ENCODE measurements at places on chromosomes 1 and 21.

DNA sequence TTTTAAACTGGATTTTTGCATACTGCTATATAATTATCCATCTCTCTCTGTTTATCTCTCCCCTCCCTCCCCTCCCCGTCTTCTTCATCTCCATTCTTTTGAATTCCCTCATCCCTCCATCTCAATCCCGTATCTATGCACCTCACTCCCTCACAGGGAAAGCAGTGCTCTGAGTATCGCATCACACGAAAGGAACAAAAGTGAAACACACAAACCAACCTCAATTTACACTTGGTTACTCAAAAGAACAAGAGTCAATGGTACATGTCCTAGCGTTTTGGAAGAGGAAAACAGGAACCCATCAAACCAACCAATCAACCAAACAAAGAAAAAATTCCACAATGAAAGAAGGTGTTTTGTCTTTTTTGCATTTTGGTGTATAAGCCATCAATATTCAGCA, 115.1 kb downstream of the NBPF12 start:
- DNase-seq = no peak

- DNase-seq = no peak
These were observed 160.5 kb downstream of the PTBP2 start for GRCh38 chr1:96882096-96882495.

DNA sequence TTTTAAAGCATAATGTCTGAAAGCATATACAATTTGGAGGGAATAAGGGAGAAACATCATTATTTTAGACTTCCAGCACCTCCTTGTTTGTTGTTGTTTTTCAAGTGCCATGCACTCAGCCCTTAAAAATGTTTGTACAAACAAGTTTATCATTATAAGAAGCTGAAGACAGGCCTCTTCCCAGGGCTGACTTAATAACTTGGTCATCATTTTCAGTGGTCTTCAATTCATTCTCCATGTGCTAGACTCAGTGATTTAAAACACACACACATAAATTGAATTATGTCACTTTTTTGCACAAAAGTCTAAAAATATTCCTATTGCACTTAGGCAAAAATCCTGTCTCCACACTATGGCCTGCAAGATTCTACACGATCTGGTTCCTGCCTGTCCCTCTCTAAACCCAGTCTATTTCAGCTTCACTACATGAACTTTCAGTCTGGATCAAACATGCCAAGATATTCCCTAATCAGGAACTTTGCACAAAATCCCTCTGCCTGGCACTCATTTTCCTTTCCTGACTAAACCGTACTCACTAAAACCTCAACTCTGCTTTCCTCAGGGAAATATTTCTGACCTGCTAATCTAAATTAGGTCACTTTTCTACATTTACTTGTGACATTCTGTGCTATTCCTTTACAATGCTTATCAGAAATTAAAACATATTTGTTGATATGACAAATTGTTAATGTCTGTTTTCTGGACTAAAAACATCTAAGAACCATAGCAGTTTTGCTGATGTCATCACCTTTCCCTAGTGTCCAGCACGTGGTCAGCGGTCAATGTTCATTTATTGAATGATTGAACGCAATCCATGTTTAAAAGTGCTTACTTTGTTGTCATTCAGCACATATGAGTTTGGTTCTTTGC, 14.8 kb upstream of the GBP5 start:
- DNase-seq = no peak

- DNase-seq = no peak
These were observed 21.0 kb downstream of the OPRD1 start for GRCh38 chr1:28832966-28833365.

GRCh38 chr1:84282780-84283333, 18.7 kb upstream of the SAMD13 start:
- DNase-seq = no peak

GRCh38 chr1:76352741-76353435, 278.3 kb downstream of the ST6GALNAC3 start:
- DNase-seq = no peak

GRCh38 chr1:54132495-54132894, 20.3 kb downstream of the CDCP2 start:
- DNase-seq = no peak

DNA sequence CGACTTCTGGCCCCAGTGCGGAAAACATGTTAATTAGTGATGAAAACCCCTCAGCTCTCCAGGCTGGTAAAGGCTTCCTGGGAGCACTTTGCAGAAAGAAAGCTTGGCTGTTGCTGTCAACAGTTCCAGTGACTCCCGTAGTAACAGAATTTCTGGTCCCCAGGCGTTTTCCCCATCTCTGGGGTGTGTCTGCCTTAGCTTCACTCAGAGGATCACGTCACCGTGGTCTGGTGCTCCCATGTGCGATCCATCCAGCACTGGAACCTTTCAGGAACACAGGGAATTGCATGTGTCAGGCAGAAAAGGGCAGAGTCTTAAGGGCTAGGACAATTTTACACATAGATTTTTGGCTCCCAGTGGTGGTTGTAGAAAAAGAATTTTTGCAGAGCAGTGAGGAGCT, 470.4 kb upstream of the USP24 start:
- no peak for DNase-seq

- DNase-seq = no peak
These were observed 16.6 kb upstream of the TMEM35B start for GRCh38 chr1:35001743-35002142.

DNA sequence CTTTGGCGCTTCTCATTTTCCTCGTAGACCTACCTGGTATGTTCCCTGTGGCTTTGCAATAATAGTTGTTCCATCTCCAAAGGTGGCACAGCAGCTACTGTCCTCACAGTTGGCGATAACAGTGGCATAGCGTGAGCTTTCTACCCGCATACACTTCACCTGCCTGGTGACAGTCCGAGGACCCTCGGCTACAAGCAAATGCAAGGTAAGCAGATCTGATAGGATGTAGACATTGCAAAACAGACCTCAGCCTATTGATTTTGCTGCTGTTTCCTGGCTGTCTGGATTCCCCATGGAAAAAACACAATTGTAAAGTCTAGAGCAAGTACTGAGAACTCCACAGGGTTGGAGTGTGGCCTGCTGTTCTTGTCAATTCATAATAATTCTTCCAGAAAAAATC, 78.5 kb downstream of the WDR3 start:
- DNase-seq = no peak

- DNase-seq = no peak
These were observed 30.5 kb downstream of the EEIG2 start for GRCh38 chr1:108590441-108590840.

DNA sequence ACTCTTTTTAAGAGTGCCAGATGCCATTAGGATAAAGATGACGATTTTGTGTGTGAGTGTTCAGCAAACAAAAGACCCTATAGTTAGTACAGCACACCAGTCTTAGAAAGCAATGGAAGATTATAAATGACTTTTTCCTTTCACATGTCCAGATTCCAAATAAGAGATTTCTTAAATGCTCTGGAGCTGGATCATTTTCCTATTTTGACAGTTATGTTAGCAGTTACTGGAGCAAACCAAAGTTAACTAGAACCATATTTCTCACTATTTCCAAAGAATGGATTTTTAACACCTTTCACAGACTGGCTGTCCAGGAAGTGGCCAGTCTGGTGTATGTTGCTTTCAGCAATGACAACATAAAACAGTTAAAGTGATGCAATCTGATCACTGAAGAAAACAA, 905.8 kb upstream of the ADGRL2 start:
- DNase-seq = no peak

DNA sequence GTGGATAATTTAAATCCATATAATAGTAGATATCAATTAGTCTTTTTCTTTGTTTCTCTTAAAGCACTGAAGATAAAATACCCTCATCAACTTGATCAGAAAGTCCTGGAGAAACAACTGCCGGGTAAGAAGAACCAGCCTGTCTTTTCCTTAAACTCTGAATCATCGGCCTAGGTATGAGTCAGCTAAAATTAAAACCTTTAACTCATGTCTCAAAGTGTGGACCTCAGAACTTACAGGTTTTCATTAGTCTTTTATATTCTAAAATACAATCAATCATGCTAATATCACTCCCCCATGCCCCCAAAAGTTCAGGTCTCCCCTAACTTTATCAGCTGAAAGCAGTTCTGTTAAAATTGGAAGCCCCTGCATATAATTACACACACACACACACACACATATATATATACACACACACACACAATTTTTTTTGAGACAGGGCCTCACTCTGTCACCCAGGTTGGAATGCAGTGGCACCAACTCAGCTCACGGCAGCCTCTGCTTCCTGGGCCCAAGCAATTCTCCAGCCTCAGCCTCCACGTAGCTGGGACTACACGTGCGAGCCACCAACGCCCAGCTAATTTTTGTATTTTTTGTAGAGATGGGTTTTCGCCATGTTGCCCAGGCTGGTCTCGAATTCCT, 61.3 kb downstream of the B3GALNT2 start:
- no peak for DNase-seq

DNA sequence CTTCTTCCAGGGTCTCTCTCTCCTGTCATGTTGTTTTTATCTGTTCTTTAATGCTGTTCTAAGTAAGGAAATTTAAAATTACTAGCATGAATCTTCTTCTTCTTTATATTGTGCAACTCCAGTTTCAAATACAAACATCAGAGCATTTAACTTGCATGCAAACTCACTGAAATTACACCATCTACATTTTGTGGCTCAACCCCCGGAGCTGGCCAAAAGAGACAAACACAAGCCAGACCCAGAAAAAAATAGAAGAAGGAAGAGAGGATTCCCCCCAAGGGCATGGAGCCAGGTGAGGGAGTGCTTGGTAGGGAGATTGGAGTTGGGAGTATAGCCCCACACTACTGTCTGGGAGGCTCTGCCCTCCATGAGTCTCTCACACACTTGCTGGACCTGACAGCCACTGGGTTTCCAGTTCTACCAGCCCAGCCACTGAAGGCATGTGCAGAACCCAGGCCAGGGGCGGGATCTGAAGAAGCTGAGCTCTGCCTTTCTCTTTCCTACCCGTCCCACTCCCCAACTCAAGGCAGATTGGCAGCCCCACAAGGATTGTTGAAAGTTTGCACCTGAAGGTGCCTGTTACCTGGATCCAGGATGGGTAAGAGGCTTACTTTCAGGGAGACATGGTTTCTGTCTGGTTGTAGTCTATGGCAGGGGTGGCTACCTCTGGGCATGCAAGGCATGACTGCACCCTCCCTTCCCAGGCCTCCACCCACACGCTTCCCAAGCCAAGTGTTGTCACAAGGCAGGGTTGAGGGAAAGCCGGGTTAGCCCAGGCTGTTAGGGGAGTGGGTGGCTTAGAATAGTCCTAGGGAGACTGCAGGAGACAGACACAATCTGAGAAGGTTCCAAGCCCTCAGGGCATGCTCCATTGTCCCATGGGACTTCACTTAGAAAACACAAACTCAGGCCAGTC, 297.2 kb downstream of the TGFB2 start:
- no peak for DNase-seq

- no peak for DNase-seq
These were observed 103.4 kb upstream of the TIAM1 start for GRCh38 chr21:31447505-31447904.

DNA sequence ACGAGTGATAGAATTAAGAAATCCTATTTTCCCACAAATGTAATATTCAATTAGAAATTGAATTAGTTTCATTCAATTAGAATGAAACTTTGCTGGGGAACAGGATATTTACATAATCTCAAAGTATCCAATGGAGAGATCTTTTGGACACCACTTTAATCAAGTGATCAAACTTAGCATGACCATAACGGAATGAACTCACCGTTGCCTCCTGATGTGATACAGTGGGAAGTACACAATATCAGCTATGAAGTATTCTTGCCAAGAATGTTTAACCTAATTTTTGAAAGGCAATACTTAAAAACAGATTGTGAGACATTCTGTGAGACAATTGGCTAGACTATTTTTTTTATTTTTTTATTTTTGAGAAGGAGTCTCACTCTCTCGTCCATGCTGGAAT, 16.6 kb downstream of the CDKN2C start:
- no peak for DNase-seq

DNA sequence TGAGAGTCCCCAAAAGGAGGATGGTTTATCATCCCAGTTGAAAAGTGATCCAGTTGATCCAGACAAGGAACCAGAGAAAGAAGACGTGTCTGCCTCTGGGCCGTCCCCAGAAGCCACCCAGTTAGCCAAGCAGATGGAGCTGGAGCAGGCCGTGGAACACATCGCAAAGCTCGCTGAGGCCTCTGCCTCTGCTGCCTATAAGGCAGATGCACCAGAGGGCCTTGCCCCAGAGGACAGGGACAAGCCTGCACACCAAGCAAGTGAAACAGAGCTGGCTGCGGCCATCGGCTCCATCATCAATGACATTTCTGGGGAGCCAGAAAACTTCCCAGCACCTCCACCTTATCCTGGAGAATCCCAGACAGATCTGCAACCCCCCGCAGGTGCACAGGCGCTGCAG, 43.3 kb downstream of the ZBTB17 start:
- DNase-seq = no peak

- peak; percentile 90 for DNase-seq
These were observed 12.7 kb upstream of the TRAF3IP3 start for GRCh38 chr1:209743145-209743482.

DNA sequence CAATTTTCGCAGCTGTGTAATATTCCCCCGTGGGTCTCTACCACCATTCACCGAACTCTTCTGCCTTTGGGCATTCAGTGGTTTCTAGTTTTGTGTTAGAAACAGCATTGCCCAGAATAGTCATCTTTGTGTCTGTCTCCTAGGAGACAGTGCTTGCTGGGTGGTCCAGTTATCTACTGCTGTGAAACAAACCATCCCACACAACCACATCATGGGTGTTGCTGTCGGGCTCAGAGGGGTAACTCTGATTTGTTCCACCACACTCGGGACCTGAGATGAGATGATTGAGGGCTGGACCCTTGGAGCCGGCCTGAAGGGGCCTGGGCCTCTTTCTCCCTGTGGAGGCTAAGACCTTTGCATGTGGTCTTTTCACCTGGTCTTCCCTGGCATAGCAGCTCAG, 427.2 kb upstream of the VAMP3 start:
- no peak for DNase-seq

GRCh38 chr1:32142446-32143301, 34.8 kb downstream of the KPNA6 start:
- DNase-seq = no peak

Data from brain pericyte (primary cell).